Tibial nerve (tissue), 4 donors: ENCODE measurements at places on chromosomes 3 and 15. TPM values are rescaled to one million over a fixed set of nuclear protein-coding genes. Genes with fewer than 3 reads are reported as not detected.
A peak's percentile ranks its signal among the peaks of the same experiment; 100 is the strongest.

Gene GOLGA8T
- total RNA-seq = not detected

Gene FAM3D
- total RNA-seq = not detected

Gene LACTB
- 9.0 TPM for total RNA-seq

DNA sequence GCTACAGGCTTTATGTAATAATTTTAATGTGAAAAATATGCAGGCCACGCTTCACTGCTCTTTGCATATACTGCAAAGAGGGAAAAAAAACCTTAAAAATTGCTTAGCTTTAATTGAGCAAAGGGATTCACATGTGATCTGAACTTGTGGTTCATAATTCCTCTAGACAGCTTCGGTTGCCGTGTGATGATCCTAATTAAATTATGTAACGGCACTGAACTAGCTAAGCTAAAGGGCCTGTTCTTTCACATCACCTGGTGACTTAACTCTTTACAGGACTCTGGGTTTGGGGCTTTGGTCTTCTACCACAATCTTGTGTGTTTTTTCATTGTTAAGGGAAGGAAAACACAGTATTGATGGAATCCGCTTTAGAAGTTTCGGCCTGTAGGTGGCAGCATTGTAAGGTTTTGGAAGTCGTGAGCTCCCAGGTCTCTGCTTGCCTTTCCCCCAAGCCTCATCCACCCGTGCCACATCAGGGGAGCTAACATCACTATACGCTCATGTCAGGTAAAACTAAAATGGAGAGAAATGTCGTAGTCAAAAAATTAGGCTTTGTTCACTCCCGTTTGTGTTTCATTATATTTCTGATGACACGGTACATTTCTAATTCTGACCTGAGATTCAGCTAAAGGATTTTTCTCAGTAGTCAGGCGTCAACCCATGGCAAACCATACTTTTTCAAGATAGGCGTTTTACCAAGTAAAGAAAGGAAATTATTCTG, 205.6 kb upstream of the DPH6 start:
- no peaks in the 10 kb centered on the region for H3K27me3 ChIP-seq
- no peaks in the 10 kb centered on the region for H3K36me3 ChIP-seq
- H3K27ac ChIP-seq = no peak overlapping the region
- H3K4me3 ChIP-seq = no peak overlapping the region

DNA sequence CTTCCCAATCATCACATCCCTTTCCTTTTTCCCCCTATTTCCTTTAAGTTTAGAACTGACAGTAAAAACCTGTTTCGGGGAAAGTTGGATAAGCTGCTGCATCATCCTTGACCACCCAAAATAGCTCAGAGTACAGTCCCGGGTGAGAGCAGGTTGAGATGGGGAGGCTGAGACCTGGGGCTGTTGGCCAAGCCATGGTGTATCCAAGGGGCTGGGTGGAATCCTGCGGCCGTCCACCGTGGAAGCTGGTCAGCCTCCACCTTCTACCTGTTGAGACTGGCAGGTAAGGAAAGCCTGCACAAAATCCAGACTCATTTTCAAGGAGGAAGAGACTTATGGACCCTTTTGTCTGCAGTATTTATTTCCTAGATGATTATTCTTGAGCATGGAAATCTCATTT, 128.2 kb upstream of the PLXNA1 start:
- H3K4me3 ChIP-seq = no peak overlapping the region
- H3K36me3 ChIP-seq = no peaks in the 10 kb centered on the region
- no peak for DNase-seq
- H3K27ac ChIP-seq = no peak overlapping the region

- H3K4me3 ChIP-seq = no peak overlapping the region
- no peaks in the 10 kb centered on the region for H3K36me3 ChIP-seq
- DNase-seq = no peak
- no peak overlapping the region for H3K27ac ChIP-seq
- no peaks in the 10 kb centered on the region for H3K4me1 ChIP-seq
- H3K27me3 ChIP-seq = no peaks in the 10 kb centered on the region
Observed at GRCh38 chr3:59817511-59817910, 767.7 kb upstream of the CFAP20DC start.

DNA sequence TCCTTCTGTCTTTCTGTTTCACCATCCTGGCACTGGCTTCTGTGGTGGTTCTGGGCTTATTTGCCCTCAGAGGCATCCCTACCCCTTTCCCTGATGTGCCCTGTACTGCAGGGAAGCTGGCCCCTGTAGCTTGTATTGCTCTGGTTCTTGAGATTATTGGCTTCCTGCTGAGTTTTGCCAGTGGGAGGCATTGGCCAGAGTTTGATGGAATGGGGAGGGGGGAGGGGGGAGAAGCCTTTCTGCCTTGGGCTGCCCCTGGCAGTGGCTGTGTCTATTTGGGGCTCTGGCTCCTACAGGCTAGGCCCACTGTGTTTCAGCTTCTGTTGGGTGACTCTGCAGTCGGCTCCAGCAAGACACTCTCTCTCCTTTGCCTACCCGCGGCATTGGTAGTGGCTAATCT, 41.6 kb upstream of the SEMA6D start:
- H3K36me3 ChIP-seq = no peaks in the 10 kb centered on the region
- no peak overlapping the region for H3K4me3 ChIP-seq
- H3K4me1 ChIP-seq = no peaks in the 10 kb centered on the region
- no peak overlapping the region for H3K27ac ChIP-seq
- H3K27me3 ChIP-seq = no peaks in the 10 kb centered on the region

GRCh38 chr3:101690972-101691371, 4.5 kb upstream of the RPL24 start:
- no peak overlapping the region for H3K27ac ChIP-seq
- H3K4me3 ChIP-seq = no peak overlapping the region
- no peaks in the 10 kb centered on the region for H3K36me3 ChIP-seq
- DNase-seq = no peak

DNA sequence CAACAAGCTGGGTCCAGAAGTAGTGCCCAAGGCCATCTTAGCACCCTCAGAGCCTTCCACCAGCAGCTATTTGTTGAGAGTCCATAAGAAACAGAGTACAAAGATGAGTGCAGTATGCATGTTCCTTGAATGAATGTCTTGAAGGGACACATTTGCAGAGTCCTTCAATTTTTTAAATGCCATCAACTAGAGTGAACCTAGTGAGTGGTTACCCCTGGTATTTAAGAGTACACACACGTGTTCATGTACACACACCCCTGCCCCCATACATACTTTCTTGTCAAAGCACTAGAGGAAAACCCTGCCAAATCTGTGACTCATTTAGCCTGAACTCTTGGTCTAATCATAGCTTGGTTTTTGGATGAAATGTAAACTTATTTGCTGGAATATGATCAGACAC, 84.5 kb upstream of the GALNT15 start:
- no peaks in the 10 kb centered on the region for H3K27me3 ChIP-seq
- H3K36me3 ChIP-seq = no peaks in the 10 kb centered on the region
- peaks cover 8% of the 10 kb centered on the region for H3K4me1 ChIP-seq
- no peak for DNase-seq
- no peak overlapping the region for H3K4me3 ChIP-seq
- H3K27ac ChIP-seq = peak overlapping the region; percentile 8

GRCh38 chr3:38611866-38612265, 37.6 kb downstream of the SCN5A start:
- no peaks in the 10 kb centered on the region for H3K27me3 ChIP-seq
- no peaks in the 10 kb centered on the region for H3K4me1 ChIP-seq
- DNase-seq = no peak
- H3K27ac ChIP-seq = no peak overlapping the region

GRCh38 chr3:141738891-141739363, 829 bp downstream of the RNF7 start:
- H3K36me3 ChIP-seq = no peaks in the 10 kb centered on the region
- DNase-seq = no peak
- H3K27me3 ChIP-seq = no peaks in the 10 kb centered on the region
- no peaks in the 10 kb centered on the region for H3K4me1 ChIP-seq

DNA sequence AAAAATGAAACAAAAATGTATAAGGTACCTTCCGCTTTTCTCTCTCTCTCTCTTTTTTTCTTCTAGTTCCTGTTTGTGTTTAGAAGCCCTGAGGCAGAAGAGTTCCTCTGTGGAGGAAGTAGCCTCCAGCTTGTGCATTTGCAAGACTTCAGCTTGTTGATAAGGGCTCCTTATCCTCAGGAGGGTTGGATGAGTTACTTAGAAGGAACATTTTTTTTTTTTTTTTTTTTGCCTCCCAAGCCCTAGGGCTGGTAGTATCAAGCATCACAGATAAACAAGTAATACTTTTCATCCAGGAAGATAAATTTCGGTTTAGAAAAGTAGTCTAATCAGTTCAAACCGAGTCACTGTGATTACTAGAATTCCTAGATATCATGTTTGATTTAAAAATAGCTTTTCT, 91.0 kb upstream of the CBLB start:
- DNase-seq = no peak
- H3K4me3 ChIP-seq = no peak overlapping the region

DNA sequence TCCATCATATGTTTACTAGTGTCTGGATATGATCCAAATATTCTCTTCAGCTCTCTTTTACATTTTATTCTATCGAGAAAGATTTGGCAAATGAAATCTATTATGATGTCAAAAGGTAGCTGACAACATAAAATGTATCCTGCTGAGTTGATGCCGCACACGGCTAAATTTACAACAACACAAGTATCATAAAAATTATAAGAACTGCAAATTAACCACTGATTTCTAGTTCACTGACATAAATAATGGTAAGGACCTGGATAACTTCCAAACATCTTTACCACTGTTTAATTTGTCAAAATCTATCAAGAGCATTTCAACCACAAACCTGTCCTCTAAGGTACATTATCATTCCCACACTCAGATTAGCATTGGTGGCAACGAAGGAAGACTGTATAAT, 244.5 kb downstream of the FOXP1 start:
- no peaks in the 10 kb centered on the region for H3K27me3 ChIP-seq
- no peaks in the 10 kb centered on the region for H3K4me1 ChIP-seq
- H3K27ac ChIP-seq = no peak overlapping the region
- no peaks in the 10 kb centered on the region for H3K36me3 ChIP-seq
- H3K4me3 ChIP-seq = no peak overlapping the region
- DNase-seq = no peak

DNA sequence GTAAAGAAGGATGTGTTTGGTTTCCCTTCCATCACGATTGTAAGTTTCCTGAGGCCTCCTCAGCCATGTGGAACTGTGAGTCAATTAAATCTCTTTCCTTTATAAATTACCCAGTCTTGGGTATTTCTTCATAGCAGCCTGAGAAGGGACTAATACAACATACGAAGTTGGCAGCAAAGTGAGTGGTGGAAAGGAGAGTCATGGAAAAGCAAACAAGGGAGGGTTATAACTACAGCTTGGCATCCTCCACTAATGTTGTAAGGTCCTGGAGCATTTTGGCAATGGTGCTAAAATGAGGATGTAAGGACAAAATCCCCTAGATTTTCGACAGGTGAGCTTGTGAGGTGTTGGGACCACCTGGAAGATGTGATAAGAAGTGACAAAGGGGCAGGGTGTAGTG, 5.8 kb upstream of the TMEM41A start:
- no peaks in the 10 kb centered on the region for H3K4me1 ChIP-seq
- H3K27ac ChIP-seq = no peak overlapping the region
- H3K27me3 ChIP-seq = no peaks in the 10 kb centered on the region
- no peak for DNase-seq
- no peak overlapping the region for H3K4me3 ChIP-seq
- no peaks in the 10 kb centered on the region for H3K36me3 ChIP-seq

DNA sequence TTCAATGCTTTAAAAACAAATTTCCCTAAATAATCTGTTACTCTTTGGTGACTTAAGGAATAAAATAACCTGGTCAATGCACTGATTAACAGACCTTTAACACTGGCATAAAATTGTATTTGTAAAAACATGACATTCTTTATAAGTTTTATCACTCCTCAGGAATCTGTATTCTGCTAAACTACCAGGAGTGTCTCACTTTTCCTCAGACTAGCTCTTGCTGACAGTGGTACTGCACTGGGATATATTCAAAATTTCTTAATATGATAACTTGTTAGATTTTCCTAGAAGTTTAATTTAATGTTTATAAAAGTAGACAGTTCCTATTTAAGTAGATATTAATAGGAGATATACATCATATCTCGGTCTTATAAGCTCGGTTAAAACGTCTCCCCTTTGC, 363.4 kb upstream of the ARHGEF26 start:
- H3K36me3 ChIP-seq = no peaks in the 10 kb centered on the region
- H3K4me1 ChIP-seq = no peaks in the 10 kb centered on the region
- H3K27me3 ChIP-seq = no peaks in the 10 kb centered on the region

DNA sequence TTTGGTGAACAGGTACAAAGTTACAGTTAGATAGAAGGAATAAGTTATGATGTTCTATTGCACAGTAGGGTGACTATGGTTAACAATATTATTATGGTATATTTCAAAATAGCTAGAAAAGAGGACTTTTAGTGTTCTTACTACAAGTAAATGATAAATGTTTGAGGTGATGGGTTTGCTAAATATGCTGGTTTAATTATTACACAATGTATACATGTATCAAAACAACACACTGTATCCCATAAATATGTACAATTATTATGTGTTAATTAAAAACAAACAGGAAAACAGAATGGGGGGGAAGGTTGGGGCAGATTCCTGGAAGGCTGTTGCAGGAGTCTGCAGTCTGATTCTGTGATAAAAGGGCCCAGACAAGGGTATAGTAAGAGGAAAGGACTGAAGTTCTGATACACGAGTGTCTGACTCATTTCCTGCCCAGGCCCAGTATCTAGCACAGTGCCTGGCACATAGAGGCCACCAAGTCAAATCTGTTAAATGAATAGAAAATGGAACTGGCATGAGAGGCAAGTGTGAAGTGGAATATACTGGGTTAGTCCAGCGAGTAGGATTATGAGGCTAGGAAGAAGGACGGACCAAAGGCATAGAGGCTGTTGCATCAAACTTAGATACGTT, 7.2 kb upstream of the ENTPD3 start:
- no peak overlapping the region for H3K27ac ChIP-seq
- no peak overlapping the region for H3K4me3 ChIP-seq
- no peaks in the 10 kb centered on the region for H3K4me1 ChIP-seq
- H3K27me3 ChIP-seq = no peaks in the 10 kb centered on the region
- no peaks in the 10 kb centered on the region for H3K36me3 ChIP-seq

GRCh38 chr3:43294975-43295374, 8.6 kb downstream of the SNRK start:
- no peaks in the 10 kb centered on the region for H3K27me3 ChIP-seq
- H3K27ac ChIP-seq = no peak overlapping the region
- H3K36me3 ChIP-seq = no peaks in the 10 kb centered on the region
- no peak for DNase-seq

- no peak overlapping the region for H3K27ac ChIP-seq
- no peaks in the 10 kb centered on the region for H3K27me3 ChIP-seq
- peak; percentile 27 for DNase-seq
- H3K4me3 ChIP-seq = no peak overlapping the region
Observed at GRCh38 chr3:52848617-52849016, 13.8 kb upstream of the MUSTN1 start.

GRCh38 chr3:183554377-183554776, 1.1 kb downstream of the KLHL6 start:
- H3K4me1 ChIP-seq = peaks cover 7% of the 10 kb centered on the region
- H3K4me3 ChIP-seq = no peak overlapping the region
- no peak for DNase-seq
- no peaks in the 10 kb centered on the region for H3K36me3 ChIP-seq
- no peak overlapping the region for H3K27ac ChIP-seq
